Esophagus squamous epithelium (tissue), 5 donors: ENCODE measurements at places on chromosomes 2 and 18.

- DNase-seq, result no peak
Measured at GRCh38 chr2:111157798-111158197, 37.1 kb downstream of the BCL2L11 start.

DNA sequence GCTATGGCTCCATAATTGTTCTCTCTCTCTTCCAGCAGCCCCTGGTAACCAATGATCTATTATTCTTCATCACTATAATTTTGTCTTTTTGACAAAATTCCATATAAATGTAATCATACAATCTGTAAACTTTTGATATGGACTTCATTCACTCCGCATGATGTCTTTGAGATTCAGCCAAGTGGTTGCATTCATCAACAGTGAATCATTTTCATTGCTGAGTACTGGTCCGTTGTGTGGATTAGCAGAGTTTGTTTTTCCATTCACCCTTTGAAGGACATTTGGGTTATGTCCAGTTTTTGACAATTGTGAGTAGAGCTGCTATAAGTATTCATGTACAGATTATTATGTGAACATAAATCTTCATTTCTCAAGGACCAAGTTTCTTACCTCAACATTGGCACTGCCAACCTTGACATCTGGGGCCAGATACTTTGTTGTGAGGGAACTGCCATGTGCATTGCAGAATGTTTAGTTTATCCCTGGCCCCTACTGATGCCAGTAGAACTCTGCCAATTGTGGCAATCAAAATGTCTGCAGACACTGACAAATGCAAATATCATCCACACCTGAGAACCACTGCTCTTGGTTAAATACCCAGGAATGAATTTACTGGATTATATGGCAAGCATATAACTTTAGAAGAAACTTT is 48.4 kb upstream of the BCL2L11 start:
- no peak for DNase-seq

- DNase-seq, result no peak
Measured at GRCh38 chr18:65347446-65347845, 403.4 kb upstream of the CDH7 start.

- no peak for DNase-seq
Measured at GRCh38 chr2:27857417-27858172, 32.6 kb downstream of the RBKS start.
